ENCODE measurements at places on chromosomes 7 and 10.

- DNase-seq: no peak
Observed at GRCh38 chr7:2386964-2387669, 16.3 kb upstream of the CHST12 start.

DNA sequence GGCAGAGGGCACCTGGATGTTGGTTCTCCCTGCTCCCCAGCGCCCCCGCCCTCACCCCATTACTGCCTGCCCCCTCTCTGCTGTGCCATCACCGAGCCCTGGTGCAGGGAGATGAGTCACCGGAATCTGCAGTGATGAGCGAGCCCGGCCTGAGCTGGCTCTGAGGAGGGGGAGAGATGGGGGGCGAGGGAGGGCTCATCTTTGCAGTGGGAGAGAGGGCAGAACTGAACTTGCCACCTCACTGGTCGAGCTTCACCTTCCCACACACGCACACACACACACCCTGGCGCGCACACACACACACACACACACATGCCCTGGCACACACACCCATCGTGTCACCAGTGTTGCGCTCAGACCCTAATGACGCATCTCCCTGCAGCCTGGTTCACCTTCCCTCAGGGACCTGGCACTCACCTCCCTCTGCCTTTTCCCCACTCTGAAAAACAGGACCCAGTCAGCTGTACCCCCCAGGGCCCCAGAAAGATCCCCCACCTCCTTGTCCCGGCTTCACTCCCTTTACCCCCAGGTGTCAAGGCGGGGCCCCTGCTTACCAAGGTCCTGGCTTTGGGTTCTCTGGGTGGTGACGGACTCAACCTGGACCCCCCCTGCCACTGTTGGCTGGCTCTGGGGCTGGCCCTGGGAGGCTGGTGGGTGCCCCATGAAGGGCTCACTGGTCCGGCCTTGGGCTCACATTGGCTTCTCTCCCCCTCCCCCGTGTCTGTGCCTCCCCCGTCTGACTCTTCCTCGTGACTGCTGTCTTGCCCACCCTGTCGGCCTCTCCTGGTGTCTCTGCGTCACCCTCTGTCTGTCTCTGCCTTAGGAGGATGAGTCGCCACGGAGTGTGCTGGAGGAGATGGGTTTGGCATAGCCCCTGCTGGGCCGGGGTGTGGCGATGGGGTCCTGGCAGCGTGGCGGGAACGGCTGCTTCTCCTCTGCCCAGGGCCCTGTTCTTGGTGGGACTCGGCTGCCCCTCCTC, 5.4 kb downstream of the VGF start:
- no peak for DNase-seq

DNA sequence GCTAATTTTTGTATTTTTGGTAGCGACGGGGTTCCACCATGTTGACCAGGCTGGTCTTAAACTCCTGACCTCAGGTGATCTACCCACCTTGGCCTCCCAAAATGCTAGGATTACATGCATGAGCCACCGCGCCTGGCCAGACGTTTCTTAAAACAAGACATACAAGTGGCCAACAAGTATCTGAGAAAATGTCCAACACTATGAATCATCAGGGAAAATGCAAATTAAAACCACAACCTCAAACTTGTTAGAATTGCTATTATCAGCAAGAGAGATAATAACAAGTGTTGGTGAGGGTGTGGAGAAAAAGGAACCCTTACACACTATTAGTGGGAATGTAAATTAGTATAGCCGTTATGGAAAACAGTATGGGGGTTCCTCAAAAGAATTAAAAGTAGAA, 148.6 kb downstream of the SUGCT start:
- DNase-seq: no peak

- DNase-seq: peak; percentile 14
Observed at GRCh38 chr7:30647589-30648364, 34.5 kb downstream of the CRHR2 start.

DNA sequence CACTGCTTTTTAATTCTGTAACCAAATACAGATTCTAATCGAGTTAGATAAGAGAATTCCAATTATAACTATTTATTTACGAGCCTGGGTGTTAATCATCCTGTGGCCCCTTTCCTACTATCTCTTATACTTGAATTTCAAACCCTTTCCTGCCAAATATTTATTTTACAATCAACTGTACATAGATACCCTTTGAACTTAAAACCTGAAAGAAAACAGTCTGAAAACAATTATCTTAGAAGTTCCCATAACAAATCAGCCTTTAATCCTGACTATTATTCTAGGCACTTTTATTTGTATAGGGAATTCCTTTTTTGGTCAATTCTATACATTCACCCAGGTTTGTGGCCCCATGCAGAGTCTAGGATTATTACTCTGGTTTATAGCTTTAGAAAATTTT, 10.6 kb upstream of the GPR37 start:
- no peak for DNase-seq

DNA sequence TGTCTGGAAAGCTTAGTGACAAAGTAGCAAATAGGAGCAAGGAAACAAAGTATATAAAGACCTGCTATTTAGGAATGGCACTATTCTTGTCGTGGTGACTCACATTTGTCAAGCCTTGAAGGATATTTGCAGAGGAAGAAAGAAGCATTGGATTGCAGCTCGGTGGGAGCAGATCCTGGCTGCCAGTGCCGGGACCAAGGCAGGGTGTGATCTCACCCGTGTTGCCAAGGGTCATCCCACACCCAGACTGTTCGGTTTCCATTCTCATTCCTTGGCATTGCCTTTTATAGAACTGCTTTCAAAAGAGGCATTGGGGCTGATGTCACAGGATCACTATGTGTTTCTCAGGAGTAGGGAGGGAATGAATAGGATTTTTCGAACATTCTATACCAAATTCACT, 176.2 kb downstream of the GALNT17 start:
- no peak for DNase-seq

GRCh38 chr7:155844019-155844453, 31.8 kb upstream of the SHH start:
- DNase-seq: peak; percentile 88

- no peak for DNase-seq
Observed at GRCh38 chr10:92965314-92965713, 95.3 kb upstream of the CYP26C1 start.

GRCh38 chr7:6376820-6377219, 70.9 kb downstream of the DAGLB start:
- no peak for DNase-seq

GRCh38 chr10:50382576-50383023, 131.3 kb upstream of the ASAH2 start:
- no peak for DNase-seq

DNA sequence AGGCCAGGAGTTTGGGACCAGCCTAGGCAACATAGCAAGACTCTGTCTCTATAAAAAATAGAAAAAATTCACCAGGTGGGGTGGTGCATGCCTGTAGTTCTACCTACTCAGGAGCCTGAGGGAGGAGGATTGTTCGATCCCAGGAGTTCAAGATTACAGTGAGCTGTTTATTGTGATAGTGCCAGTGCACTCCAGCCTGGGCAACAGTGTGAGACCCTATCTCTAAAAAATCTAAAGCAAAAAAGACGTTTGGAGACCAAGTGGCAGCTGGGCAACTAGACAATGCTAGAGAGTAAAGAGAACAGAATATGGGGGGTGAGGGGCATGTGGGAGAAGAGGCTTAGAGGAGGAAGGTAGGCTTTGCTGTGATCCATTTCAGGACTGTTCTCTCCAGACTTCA, 1.4 kb downstream of the PDSS1 start:
- DNase-seq: no peak

- no peak for DNase-seq
Observed at GRCh38 chr10:104300002-104300735, 31.2 kb downstream of the GSTO2 start.

DNA sequence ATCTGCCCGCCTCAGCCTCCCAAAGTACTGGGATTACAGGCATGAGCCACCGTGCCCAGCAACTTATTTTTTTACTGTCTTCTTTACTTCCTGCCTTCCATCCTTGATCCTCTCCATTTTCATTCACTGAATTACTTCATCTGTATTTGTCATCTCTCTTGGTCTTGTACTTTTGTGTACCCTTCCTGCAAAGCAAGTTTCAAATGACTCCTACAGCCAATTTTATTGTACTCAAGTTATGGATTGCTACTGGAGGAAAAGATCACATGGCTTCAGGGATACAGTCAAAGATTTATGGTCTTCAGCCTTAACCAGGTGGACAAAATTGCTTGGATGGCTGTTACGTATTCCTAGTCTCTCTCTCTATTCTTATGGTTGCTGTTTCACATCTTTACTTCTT, 22.6 kb downstream of the SEPTIN7 start:
- no peak for DNase-seq

DNA sequence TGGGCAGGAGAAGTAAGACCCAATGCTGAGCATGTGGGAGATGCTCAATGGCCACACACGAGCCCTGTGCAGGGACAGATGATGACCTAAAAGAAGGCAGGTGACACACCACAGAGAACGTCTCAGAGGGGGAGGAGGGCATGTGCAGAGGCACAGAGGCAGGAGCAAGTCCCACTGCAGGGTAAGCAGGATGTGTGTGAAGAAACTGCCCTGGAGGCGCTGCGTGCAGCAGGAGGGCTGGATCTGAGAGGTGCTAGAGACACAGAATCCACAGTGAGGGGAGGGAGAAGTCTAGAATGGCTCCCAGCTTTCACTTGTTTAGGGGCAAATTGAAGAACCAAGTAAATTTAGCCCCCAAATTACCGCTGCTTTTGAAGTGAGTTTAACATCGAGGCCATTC, 14.9 kb downstream of the DYDC2 start:
- no peak for DNase-seq

- DNase-seq: no peak
Observed at GRCh38 chr7:34333184-34333583, 324.8 kb upstream of the NPSR1 start.

- DNase-seq: no peak
Observed at GRCh38 chr10:86199041-86199440, 167.6 kb downstream of the GRID1 start.

GRCh38 chr10:100014071-100014762, 4.5 kb upstream of the DNMBP start:
- DNase-seq: no peak

DNA sequence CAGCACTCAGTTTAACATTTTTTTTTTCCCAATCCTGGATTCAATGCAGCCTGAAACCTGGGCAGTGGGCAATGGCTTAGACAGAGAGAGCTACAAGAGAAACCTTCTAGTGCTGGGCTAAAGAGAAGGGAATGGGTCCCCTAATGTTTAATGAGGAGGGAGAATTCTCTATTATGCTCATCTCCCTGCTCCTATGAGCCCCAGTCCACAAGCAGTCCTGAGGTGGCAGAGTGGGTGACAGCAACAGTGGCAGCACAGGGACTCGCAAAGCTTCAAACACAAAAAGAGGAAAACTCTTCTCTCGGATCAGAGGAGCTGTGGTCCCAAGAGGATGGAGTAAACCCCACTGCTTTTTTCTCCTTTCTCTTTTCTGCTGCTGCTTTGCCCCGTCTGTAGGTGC, 36.5 kb downstream of the COBL start:
- no peak for DNase-seq

DNA sequence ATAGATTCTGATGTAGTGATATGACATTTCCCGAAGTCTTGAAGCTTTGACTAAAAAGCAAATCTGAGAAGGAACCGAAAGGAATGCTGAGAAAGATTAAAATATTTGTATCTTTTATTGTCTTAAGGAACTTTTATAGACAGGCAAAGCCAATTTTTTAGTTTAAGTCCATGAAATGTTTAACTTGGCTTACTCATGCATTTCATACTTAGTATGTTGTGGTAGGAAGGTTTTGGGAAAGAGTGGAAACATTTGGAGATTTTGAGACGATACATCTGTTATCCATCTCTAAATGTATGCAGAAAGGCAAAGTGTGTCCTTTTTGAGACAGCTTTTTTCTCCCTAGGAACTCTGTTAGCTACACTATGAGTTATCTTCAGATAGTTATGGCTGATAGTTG, 10.1 kb downstream of the TBC1D12 start:
- no peak for DNase-seq

DNA sequence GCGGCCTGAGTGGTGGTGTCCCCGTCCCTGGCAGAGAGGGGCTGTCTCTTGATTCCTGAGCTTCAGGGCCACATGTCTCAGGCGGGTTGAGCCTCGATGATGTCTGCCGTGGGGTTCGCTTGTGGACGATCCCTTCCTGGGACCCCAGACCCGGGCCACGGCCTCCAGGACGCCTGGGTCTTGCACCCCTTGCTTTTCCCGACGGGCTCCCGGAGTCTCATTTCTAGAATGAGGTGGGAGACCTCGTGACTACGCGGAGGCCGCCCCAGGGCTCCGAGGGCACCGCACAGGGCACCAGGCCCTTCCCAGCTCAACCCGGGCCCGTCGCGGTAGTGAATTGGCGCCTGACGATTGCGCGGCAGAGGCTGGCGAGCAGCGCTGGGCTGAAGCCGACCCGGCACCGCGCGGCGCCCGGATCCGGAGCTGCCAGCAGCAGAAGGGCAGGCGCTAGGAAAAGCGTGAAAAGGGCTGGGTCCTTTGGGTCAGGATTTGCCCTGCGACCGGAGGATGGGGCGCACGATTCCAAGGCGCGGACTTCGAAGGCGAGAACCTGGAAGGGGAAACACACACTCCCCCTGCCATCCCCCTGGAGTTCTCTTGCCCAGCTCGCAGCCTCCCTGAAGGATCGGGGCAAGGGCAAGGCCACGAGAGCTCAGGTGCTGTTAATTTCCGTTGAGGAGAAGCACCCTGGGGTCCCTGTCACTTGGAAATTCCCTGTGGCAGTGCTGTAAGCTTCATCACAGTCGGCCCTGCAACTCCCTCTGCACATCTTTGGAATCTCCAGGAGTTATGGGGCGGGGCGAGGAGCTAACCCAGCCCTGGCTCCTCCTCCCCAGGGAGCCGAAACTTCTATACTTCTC, 15.5 kb downstream of the TLX1 start:
- no peak for DNase-seq

DNA sequence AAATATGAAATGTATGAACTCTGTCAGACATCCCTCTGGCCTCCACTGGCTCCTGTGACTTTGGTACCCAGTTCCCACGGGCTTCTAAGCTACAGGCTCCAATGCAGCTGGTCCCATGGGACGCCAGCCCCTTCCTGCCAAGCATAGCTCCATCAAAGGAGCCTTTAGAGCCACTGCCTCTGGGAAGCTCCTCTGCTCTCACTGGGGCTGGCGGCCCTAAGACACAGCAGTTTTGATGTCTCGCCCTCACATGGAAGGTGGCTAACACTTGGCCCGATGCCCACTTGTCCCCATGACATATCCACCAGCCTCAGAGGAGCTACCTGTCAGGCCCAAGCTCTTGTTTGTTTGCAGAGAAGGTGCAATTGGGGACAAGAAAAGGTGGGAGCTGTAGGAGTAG, 453.7 kb upstream of the LRRN3 start:
- no peak for DNase-seq

GRCh38 chr7:137960020-137960419, 41.9 kb downstream of the CREB3L2 start:
- DNase-seq: no peak

- DNase-seq: no peak
Observed at GRCh38 chr7:30181736-30182522, 47.1 kb downstream of the MTURN start.

DNA sequence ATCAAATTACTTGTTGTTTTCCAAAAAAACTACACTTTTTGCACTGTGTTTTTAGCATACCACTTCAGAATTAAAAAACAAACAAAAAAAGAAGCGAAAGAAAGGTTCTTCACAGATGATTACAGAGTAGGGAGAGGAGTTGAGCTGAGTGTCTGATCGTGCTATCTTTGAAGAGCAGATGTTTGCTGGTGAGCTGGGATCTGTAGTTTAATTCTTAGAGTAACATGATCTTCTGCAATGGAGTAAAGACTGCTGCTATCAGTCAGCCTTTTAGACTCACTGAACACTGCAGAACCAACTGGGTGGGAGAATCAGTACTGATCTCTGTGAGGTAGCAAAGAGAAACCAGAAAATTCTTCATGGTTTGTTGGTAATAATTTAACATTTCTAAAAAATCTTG, 1197.8 kb upstream of the SORCS1 start:
- no peak for DNase-seq
